ENCODE measurements at places on chromosomes 3 and 15. TPM values are rescaled to one million over a fixed set of nuclear protein-coding genes. Genes with fewer than 3 reads are reported as not detected.

GRCh38 chr3:4830586-4830914, 148.7 kb upstream of the BHLHE40 start:
- no peak for DNase-seq

- no peak for DNase-seq
Measured at GRCh38 chr3:46890132-46890531, 12.6 kb downstream of the PTH1R start.

Gene MEX3B
- total RNA-seq: 1.2 TPM

DNA sequence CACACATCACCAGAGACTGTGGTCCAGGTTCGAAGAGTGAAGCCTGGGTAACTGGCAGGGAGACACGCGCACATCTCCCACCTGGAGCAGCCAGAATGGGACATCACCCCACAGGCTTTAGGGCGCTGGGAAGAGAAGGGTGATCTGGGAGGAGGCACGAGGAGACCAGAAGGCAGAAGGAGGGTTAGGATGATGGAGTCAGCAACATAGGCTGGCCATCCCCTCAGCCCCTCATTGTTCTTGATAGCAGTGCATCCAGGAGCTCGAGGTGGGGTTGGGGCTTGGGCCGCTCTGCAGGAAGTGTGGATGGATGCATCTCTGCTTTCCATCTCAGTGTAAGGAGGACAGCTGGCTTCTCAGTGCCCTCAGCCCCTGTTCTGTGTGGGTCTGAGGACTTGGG, 15.2 kb downstream of the PLA2G4F start:
- DNase-seq: peak; percentile 44

GRCh38 chr3:111650378-111651275, 55.5 kb upstream of the ZBED2 start:
- no peak for DNase-seq

Measured in activated naive CD4-positive, alpha-beta T cell treated with anti-CD3 and anti-CD28 coated beads, Interleukin-2, amount 50 U/mL, for 72 hours (primary cell).